ENCODE measurements at places on chromosomes 2 and 18. TPM values are rescaled to one million over a fixed set of nuclear protein-coding genes. Genes with fewer than 3 reads are reported as not detected.
A peak's percentile ranks its signal among the peaks of the same experiment; 100 is the strongest.

Gene SLC23A3
- total RNA-seq = 0.36 TPM

Gene ERFE
- total RNA-seq = not detected

Gene PLEKHH2
- total RNA-seq = 2.7 TPM

Gene GKN2
- not detected for total RNA-seq

Gene ASPRV1
- total RNA-seq = 0.81 TPM

Gene RAB17
- total RNA-seq = not detected

Gene PIAS2
- total RNA-seq = 32.0 TPM

Gene REG1B
- not detected for total RNA-seq

Gene CROCC2
- total RNA-seq = not detected

Gene L3MBTL4
- 0.19 TPM for total RNA-seq

Gene ANXA4
- 4.0 TPM for total RNA-seq

Gene CABLES1
- not detected for total RNA-seq

Gene ACTR3
- 118 TPM for total RNA-seq

Gene HOXD10
- not detected for total RNA-seq

Gene PRKAG3
- total RNA-seq = not detected

DNA sequence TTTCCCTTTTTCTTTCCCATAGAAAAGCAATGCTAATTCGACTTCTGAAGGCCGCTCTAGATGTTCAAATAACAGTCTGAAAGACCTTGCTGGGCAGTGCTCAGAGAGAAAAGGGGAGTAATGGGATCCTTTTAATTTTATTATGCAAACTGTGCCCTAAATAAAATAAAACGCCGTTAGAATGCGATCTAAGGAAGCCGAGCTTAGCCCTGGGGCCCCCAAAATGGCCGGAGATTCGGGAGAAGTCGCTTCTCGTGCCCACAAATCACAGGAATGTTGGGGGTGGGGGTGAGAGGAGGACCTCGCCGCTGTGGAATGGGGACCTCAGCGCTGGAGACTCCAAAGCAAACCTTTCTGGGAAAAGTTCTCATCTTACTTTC, 8.4 kb upstream of the POU3F3 start:
- no peak for DNase-seq
- H3K27me3 ChIP-seq = peaks cover 54% of the 10 kb centered on the region
- no peak overlapping the region for H3K27ac ChIP-seq
- peaks cover 15% of the 10 kb centered on the region for H3K4me1 ChIP-seq

DNA sequence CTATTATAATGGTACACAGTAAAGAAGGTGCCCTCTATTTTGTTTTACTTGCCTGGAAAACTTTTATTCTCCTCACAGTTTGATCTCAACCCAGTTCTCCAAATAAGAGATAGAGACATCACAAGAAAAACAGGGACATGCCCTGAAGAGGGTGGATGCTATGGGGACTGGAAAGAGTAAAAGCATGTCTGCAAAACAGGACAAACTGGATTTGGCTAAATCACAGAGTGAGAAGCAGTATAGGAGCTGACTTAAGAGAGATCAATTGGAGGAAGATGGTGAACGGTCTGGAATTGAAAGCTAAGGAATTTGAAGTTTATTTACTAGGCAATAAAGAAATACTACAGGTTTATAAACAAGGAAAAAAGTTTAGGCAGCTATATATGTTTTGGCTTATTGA, 33.0 kb downstream of the SP140L start:
- no peaks in the 10 kb centered on the region for H3K27me3 ChIP-seq
- no peak overlapping the region for H3K4me3 ChIP-seq
- H3K27ac ChIP-seq = no peak overlapping the region
- H3K36me3 ChIP-seq = peaks cover 68% of the 10 kb centered on the region
- DNase-seq = no peak
- peaks cover 15% of the 10 kb centered on the region for H3K4me1 ChIP-seq

GRCh38 chr2:119460076-119460475, 28.4 kb downstream of the TMEM37 start:
- H3K36me3 ChIP-seq = no peaks in the 10 kb centered on the region
- no peaks in the 10 kb centered on the region for H3K4me1 ChIP-seq

- H3K36me3 ChIP-seq = no peaks in the 10 kb centered on the region
- no peak for DNase-seq
These were observed 50.7 kb upstream of the KLF7 start for GRCh38 chr2:207216457-207216856.

DNA sequence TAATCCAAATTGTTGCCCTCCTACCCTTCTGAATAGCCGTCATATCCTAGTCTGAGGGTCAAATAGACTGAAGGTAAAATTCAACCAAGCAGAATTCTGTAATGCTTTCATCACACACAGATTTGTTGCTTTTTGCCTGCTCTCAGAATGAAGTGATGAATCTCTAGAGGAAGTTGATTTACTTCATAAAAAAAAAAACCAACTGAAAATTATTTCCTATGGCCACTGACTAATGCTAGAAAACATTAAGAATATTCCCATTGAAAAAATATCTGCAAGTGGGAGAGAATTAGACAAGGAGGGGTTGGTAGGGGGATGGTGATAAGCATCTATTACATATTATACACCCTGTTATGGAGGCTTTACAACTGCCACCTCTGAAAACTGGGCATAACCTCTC, 2.3 kb upstream of the IL1RL2 start:
- no peaks in the 10 kb centered on the region for H3K27me3 ChIP-seq
- peaks cover 14% of the 10 kb centered on the region for H3K4me1 ChIP-seq
- H3K27ac ChIP-seq = no peak overlapping the region

DNA sequence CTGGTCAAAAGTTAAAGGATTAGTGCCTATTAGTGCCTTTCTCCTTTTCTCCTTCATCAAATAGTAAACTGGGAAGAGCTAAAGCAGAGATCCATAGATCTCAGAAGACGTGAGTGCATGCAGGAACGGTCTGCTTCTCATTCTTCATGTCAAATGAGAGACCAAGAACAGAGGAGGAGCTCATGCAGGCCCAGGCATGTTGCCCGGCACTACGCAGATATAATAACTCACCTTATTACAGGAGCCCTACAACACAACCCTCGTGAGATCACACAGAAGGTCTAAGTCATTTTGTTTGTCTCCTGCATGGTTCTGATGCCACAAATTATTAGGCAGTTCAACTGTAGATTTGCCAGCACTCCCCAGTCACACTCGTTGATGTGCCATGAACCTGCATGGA, 71.8 kb downstream of the CMPK2 start:
- DNase-seq = no peak
- H3K4me1 ChIP-seq = no peaks in the 10 kb centered on the region
- no peaks in the 10 kb centered on the region for H3K27me3 ChIP-seq
- H3K27ac ChIP-seq = no peak overlapping the region
- H3K4me3 ChIP-seq = no peak overlapping the region

DNA sequence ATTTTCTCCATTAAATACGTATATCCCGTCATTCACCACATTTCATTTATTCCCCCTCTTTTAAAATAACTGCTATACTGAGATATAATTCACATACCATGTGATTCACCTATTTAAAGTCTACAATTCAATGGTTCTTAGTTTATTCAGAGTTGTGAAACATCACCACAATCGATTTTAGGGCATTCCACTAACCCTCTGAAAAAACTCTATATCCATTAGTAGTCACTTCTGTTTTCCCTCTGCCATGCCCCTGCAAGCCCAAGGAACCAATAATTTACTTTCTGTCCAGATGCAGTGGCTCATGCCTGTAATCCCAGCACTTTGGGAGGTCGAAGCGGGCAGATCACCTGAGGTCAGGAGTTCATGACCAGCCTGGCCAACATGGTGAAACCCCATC, 95.5 kb upstream of the FZD5 start:
- no peak for DNase-seq
- H3K4me1 ChIP-seq = no peaks in the 10 kb centered on the region
- H3K27me3 ChIP-seq = no peaks in the 10 kb centered on the region
- H3K36me3 ChIP-seq = peaks cover 12% of the 10 kb centered on the region
- H3K4me3 ChIP-seq = no peak overlapping the region

GRCh38 chr18:37464257-37464656, 101.3 kb downstream of the CELF4 start:
- H3K36me3 ChIP-seq = no peaks in the 10 kb centered on the region
- DNase-seq = no peak
- no peaks in the 10 kb centered on the region for H3K27me3 ChIP-seq
- H3K4me1 ChIP-seq = no peaks in the 10 kb centered on the region

GRCh38 chr2:45276914-45277313, 267.7 kb upstream of the SIX2 start:
- no peaks in the 10 kb centered on the region for H3K27me3 ChIP-seq
- DNase-seq = no peak
- no peaks in the 10 kb centered on the region for H3K4me1 ChIP-seq

DNA sequence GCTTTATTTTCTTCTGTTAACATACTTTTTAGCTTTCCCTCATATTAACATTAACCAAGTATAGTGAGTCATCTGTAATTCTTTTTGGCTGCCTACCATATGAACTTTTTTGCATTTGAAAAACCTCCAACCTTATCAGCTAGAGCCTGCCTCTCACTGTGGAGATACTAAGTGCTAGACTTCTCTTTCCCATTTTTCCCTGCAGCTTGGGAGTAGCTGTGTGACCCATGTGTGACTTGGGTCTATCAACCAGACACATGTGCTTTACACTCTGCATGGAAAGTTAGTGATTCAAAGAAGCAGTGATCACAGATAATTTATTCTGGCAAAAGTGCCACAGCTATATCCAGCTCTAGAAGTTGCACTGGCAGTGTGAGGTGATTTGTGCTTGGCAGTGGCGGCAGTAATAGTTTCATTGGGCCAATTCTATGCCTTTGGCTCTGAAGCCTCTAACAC, 36.3 kb downstream of the PREPL start:
- peaks cover 76% of the 10 kb centered on the region for H3K36me3 ChIP-seq
- no peak overlapping the region for H3K4me3 ChIP-seq
- H3K27ac ChIP-seq = no peak overlapping the region

- H3K27ac ChIP-seq = no peak overlapping the region
- H3K4me1 ChIP-seq = peaks cover 8% of the 10 kb centered on the region
- H3K4me3 ChIP-seq = peak overlapping the region; percentile 34
- peaks cover 42% of the 10 kb centered on the region for H3K27me3 ChIP-seq
These were observed 28.0 kb upstream of the SMIM21 start for GRCh38 chr18:75455249-75456198.

DNA sequence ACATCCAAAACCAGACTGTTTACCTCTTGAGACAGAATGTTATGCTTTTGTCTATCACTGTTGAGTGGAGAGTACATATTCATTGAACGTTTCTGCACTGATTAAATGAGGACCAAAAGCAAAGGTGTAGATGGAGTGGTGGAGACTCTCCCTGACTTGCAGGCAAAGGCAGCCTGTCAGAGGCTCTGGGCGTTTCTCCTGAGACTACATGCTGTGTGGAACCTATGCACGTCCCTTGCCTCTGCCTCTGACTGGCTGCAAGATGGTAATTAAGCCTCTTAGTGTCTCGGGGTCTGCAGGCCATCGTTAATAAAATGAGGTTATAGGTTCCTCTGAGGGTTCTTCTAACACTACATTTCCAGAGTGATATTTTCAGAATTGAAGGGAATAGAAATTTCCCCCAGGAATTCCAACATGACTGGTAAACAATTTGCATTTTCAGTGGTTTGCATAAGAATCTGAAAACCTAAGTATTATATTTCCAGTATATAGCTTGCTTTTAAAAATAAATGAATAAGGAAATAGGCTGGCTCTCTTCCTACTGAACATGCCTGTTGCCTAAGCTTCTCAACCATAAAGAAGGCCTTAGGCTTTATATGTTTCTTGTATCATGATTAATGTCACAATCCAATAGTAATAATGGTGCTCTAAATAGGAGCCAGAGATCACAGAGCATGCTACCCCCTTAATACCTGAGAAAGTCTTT, 107.4 kb downstream of the FTCDNL1 start:
- no peak for DNase-seq
- no peaks in the 10 kb centered on the region for H3K36me3 ChIP-seq
- peaks cover 6% of the 10 kb centered on the region for H3K4me1 ChIP-seq
- H3K27me3 ChIP-seq = peaks cover 8% of the 10 kb centered on the region
- H3K27ac ChIP-seq = no peak overlapping the region
- no peak overlapping the region for H3K4me3 ChIP-seq

DNA sequence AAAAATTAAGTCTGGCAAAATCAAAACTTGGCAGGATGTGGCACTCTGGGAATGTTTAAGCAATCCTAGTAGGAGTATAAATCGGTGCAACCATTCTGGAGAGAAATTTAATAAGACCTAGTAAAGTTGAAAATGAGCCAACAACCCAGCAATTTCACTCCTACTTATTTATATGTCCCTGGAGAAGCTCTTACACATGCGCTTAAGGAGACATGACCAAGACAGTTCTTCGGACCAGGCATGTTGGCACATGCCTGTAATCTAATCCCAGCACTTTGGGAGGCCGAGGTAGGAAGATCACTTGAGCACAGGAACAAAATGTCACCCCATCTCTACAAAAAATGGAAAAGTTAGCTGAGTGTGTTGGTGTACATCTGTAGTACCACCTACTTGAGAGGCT, 374.6 kb upstream of the LYPD1 start:
- H3K36me3 ChIP-seq = no peaks in the 10 kb centered on the region
- no peaks in the 10 kb centered on the region for H3K4me1 ChIP-seq
- H3K27me3 ChIP-seq = no peaks in the 10 kb centered on the region
- no peak for DNase-seq
- H3K27ac ChIP-seq = no peak overlapping the region

- peaks cover 6% of the 10 kb centered on the region for H3K4me1 ChIP-seq
- peaks cover 7% of the 10 kb centered on the region for H3K27me3 ChIP-seq
- H3K4me3 ChIP-seq = no peak overlapping the region
These were observed 2.1 kb upstream of the PXDN start for GRCh38 chr2:1746174-1747064.

GRCh38 chr2:127181851-127182250, 38.2 kb downstream of the CYP27C1 start:
- no peak for DNase-seq
- H3K36me3 ChIP-seq = no peaks in the 10 kb centered on the region
- H3K27ac ChIP-seq = no peak overlapping the region
- no peaks in the 10 kb centered on the region for H3K27me3 ChIP-seq
- no peak overlapping the region for H3K4me3 ChIP-seq

- no peaks in the 10 kb centered on the region for H3K36me3 ChIP-seq
- peak within 1 kb of the TSS; percentile 48 for H3K4me3 ChIP-seq
- peaks cover 17% of the 10 kb centered on the region for H3K27me3 ChIP-seq
- peaks cover 18% of the 10 kb centered on the region for H3K4me1 ChIP-seq
These were observed at the start of gene IL1R1 for GRCh38 chr2:102141970-102142828. Gene IL1R1 (plus strand): TSS chr2:102142746. CDS start chr2:102157725, 14,979 bp downstream.

DNA sequence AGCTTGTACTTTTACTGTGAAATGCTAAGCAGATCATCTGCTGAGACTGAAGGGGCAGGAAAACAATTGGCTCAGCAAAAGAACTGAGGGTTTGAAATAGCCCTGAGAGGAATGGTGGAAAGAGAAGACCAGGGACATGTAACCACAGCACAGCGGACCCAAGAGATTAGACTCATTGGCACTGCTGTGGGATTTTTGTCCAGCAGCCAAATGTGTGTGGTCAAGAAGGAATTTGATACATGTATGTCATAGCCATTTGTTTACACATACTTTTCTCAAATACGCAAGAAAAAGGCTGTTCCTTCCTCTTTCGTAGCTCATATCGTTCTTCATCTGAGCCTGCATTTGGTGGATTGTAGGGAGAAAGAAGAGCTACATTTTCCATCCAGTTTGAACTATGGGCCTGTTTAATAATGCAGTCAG, 73.8 kb downstream of the TRABD2A start:
- H3K27me3 ChIP-seq = no peaks in the 10 kb centered on the region
- H3K4me3 ChIP-seq = no peak overlapping the region

- H3K4me3 ChIP-seq = no peak overlapping the region
- H3K36me3 ChIP-seq = no peaks in the 10 kb centered on the region
- peaks cover 12% of the 10 kb centered on the region for H3K4me1 ChIP-seq
- H3K27ac ChIP-seq = no peak overlapping the region
- DNase-seq = no peak
These were observed 142.3 kb downstream of the ACOXL start for GRCh38 chr2:110874453-110875383.
